ENCODE measurements at places on chromosomes 2 and 18.

- no peak for DNase-seq
Measured at GRCh38 chr2:189641002-189641401, 20.3 kb upstream of the ASNSD1 start.

GRCh38 chr2:8491296-8492027 is 190.4 kb upstream of the ID2 start:
- DNase-seq = no peak

GRCh38 chr2:109701362-109701761 is 87.2 kb downstream of the SOWAHC start:
- DNase-seq = no peak

- no peak for DNase-seq
Measured at GRCh38 chr2:49831698-49832367, 677.5 kb upstream of the FSHR start.

DNA sequence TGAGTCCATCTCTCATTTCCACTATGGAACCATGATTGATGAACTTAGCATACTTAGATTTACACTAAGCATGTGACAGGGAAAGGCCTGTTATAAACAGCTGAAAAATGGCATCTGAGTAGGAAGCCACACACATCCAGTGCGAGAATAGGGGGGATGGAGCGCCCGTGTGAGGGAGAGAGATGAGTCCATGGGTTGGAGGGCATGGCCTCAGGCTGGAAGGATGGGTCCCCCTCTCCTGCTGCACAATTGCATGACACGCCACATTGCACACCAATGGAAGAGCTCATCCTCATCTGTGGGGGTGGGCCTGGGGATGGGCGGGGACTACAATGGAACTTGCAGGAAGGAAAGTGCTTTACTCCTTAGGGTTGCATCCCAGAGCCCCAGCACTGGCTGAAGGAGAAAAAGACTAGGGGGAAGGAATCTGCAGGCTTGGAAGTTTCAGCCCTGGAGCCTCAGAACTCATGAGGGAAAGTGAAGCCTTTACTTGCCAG is 46.4 kb upstream of the CXCR4 start:
- no peak for DNase-seq

- no peak for DNase-seq
Measured at GRCh38 chr2:111226876-111227700, 106.4 kb downstream of the BCL2L11 start.

GRCh38 chr2:12764075-12764730 is 47.5 kb downstream of the TRIB2 start:
- DNase-seq = no peak

- no peak for DNase-seq
Measured at GRCh38 chr18:79400591-79401381, 5.1 kb downstream of the NFATC1 start.

GRCh38 chr18:10894501-10894900 is 254.9 kb downstream of the PIEZO2 start:
- no peak for DNase-seq

DNA sequence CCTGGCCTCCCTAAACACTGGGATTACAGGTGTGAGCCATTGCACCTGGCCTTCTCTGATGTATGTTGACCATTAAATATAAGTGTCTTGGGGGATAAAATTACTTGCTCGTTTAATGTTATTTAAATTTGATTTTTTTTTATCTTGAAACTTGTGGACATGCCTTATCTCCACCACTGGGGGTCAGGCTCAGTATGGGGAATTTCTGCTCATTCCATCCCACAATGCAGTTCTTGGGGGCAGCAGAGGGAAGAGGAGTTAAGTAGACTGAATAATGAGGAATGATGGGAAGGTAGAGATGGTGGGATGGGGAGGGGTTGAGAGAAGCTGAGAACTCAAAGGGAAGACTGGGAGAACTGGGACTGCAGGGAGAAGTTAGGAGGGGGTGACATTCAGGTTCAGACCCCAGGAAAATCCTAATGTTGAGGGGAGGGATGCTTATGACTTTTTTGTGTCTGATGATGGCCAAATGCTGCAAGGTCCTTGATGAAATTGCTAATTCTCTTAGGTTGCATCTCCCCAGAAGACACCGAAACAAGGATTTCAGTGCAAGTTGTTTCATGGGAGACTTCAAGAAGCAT is 174.2 kb downstream of the MIB1 start:
- peak; percentile 24 for DNase-seq

DNA sequence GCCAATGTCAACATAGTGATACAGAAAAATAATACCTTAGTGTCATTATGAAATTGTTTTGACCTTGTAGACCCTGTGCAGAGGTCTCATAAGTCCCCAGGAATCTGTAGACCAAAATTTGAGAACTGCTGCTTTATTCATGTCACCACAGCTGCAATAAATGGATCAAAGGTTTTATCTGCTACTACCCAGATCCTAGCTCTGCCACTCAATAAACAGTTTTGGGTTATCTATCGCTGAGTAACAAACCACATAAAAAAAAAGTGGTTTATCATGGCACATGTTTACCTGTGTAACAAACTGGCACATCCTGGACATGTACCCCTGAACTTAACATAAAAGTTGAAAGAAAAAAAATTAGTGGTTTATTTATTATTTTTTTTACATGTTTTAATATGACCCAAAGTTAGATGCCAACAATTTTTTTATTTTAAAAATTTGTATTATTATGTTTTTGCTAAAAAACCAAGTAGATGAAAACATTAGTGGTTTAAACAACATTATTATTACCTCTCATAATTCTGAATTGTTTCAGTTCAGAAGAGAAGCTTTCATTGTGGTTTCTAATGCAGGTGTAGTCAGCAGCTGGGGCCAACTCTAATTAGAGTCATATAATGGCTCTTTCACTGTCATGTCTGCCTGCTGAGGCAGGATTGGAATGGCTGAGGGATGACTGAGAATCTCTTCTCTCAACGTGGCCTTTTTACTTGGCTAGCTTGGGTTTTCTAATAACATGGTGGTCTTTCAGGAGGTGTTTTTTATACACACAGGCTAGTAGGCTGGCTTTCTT is 103.3 kb upstream of the SLC38A11 start:
- no peak for DNase-seq

DNA sequence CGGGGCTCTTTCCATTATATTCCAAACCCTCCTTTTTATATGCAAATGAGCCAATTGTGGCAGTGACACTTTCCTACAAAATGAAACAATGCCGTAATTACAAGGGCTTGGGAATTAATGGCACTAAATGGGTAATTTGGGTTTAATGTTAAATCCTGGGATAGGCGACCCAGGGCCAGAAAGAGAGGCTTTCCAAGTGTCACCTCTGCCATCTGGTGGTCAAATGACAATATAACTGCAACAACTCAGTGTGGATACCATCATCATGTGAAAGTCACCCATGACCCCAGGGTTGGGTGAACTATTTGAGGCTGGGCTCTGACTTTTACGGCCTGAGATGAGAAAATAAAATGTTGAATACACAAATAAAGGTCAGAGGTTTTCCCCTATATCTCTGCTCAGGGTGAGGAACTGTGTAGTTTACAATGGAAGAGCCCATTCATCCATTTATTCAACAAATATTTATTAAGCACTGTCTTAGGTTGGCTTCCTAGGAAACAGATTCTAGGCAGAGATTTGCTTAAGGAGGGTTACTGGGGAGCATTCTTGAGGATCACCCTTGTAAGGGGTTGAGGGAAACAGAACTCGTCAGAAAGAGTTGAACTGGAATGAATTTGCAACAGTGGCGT is 13.6 kb upstream of the THADA start:
- DNase-seq = peak; percentile 26

DNA sequence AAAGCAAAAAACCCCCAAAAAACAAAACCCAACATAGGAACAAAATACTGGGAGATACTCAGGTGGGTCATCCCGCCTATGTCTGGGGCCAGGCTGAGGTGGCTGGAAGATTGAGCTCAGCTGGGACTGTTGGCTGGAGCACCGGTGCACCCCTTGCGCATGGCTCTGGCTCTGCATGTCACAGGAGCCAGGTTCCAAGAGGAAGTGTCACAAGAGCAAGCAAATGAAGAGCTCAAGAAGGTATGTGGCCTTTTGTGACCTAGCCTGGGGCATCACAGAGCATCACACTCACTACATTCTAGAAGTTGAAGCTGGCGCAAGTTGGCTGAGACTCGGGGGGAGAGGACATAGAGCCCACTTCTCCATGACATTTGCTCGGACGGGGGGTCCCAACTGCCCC is 40.6 kb downstream of the PDCL3 start:
- no peak for DNase-seq

GRCh38 chr2:26540306-26540705 is 62.4 kb upstream of the OTOF start:
- no peak for DNase-seq

DNA sequence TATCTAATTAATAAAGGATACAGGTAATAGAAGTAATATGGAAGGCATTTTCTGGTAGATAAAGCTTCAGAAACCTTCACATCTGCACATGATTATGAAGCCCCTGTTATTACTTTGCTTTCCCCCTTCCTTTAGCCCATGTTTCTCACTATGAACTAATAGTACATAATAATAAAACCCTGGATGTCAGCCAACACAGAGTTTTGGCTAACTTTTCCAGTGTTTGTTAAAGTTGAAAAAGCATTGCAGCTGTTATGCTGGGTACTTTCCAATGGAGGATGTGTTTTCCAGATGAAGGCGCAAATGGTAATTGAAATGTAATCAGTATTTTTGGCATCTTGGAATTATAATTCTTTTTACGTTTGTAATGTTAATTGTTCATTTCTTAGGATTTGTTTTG is 43.5 kb downstream of the SPTBN1 start:
- DNase-seq = no peak

GRCh38 chr2:74333896-74334586 is 9.2 kb downstream of the SLC4A5 start:
- DNase-seq = no peak

DNA sequence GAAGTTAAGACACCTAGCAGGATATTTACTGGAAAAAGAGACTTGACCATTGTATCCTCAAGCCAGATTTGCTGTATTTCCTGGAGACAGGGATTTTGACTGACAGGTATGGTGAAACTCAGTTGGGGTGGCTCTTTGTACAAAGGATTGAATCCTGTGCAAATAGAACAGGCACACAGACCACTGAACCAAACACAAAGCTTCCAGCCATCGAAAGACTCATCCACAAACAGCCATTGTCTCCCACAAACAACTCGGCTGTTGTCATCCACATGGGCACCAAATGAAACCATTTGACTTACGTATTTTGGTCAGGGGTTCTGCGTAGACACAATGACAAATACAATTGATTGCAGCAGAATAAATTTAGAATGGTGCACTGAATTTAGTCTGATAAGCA is 15.9 kb downstream of the RNF152 start:
- no peak for DNase-seq

DNA sequence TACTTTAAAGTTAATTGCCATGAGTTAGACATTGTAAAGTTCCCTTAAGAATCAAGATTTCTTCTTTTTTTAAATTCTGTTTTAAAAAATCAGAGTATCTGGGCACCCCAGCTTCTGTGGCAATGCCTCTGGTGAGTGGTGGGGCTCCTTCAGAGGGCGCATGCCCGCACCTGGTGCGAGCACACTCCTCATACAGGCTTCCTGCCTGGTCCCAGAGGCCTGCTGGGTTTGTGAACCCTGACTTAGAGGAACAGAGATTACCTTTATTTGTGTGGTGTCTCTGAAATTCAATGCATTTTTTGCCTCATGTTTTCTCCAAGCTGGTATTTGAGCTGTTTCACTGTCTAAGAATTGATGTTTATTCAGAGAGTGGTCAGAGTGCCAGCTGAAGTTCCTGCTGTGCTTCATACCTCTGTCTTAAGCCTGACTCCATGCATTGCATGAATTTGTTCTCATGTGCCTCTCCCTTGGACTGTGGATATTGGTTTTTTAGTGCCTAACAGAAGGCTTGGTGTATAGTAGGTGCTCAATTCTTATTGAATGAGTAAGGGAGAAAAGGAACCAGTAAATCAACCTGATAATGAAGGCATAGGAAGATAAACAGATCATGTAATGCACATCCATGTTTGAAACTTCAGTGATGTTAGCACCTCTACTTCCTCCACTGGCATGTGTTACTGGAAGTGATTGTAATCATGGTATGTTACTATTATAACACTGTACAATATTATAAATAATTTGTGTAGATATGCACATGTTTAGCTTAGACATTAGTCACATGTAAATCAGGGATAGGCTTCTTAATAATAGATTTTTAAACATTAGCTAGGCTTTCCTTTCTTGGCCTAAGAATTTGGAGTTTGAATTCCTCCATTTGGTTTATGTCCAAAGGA is 29.0 kb downstream of the PHLPP1 start:
- DNase-seq = no peak

DNA sequence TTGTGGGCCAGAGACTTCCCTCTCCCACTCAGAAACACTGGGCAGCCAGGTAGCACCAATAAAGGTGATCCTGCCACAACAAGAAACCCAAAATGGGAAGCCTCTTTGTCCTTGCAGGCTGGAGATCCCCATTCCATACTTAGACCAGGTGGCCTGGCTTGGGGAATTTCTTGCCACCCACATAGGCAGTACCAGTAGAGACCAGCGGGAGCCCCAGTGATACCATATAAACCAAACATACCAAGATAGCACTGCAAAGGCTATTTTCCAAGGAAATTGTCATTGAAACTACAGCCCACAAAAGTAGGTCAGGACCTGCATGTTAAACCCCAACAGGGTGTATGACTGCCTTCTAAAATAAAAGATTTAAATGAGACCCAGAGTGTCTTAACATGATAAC is 171.6 kb downstream of the DIS3L2 start:
- DNase-seq = no peak

- no peak for DNase-seq
Measured at GRCh38 chr2:2577407-2577831, 246.3 kb upstream of the MYT1L start.

DNA sequence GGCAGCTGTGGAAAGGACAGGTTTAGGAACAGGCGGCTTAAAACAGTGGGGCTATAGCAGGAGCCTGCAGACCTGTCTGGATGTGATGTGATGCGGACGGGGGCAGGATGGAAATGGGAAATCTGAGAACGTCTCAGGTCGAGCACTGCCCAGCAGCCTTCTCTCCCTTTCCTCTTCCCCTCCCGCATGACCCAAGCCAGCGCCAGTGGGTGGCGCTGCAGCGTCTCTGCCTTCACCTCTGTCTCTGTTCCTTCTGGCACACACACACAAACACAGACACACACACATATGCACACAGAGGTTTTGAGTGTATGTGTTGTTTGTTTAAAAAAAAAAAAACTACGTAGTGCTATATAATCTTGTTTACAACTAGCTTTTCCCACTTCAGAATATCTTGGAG is 82.0 kb upstream of the SLC66A3 start:
- no peak for DNase-seq

- no peak for DNase-seq
Measured at GRCh38 chr2:29009711-29010677, 28.9 kb downstream of the TOGARAM2 start.

DNA sequence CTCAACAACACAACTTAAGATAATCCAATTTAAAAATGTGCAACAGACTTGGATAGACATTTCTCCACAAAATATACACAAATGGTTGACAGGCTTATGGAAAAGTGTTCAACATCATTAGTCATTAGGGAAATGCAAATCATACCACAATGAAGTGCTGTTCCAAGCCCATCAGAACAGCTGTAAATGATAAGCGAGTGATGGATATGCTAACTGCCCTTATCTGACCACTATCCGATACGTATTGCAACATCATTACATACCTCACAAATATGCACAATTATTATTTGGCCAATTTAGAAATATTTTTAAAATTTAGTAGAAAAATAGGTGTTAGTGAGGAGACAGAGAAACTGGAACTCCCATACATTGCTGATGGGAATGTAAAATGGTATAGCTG is 62.2 kb downstream of the PPP4R1 start:
- no peak for DNase-seq

- no peak for DNase-seq
Measured at GRCh38 chr2:205848601-205849000, 166.3 kb downstream of the NRP2 start.
